Right lobe of liver (tissue), 6 donors: ENCODE measurements at places on chromosomes 3 and 15.

GRCh38 chr15:70892912-70893560, 410 bp downstream of the LRRC49 start:
- no peak for DNase-seq

- DNase-seq, result no peak
These were observed 38.5 kb downstream of the ADAMTS7 start for GRCh38 chr15:78772738-78773137.

DNA sequence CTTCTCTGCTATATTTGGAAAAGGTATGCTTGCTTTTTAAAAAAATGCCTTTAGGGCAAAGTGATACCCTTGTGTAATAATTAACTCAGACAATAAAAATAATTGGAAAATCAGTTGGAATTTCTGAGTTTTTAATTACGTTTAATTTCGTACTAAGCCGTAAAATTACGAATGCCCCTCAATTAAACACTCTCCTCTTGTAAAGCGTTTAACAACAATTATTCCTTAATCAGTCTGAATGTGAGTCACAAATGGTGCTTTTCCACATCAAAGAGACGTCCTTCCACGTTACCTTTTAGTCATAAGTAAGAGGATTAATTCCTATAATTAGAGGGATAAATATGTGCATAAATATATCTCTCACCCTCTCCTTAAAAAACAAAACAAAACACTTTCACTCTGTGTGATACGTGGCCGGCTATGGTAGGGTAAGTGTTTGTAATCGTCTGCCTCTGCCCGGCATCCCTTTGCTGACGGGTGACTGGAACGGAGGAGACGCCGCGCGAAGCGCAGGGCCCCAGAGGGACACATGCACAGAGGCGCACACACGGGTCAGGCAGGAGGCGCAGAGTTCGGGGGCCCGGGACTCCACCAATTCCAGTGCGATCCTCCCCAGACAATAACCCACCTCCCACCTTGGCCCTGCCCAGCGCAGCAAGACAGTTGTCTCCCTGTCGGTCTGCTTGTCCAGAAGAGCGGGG, 9.7 kb upstream of the MEIS2 start:
- peak; percentile 69 for DNase-seq

GRCh38 chr3:154904328-154904727, 175.8 kb upstream of the MME start:
- no peak for DNase-seq

DNA sequence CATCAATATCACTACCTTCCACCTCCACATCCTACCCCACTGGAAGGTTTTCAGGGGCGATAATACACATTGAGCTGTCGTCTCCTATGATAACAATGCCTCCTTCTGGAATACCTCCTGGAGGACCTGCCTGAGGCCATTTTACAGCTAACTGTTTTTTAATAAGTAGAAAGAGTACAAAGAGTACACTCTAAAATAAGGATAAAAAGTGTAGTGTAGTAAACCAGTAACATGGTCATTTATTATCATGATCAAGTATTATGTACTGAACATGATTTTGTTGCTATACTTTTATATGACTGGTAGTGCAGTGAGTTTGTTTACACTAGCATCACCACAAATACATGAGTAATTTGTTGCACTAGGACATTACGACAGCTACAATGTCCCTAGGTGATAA, 46.6 kb upstream of the SSR3 start:
- no peak for DNase-seq

- DNase-seq, result no peak
These were observed 44.8 kb downstream of the KBTBD12 start for GRCh38 chr3:127959873-127960272.

GRCh38 chr3:70180664-70181063, 131.8 kb downstream of the MDFIC2 start:
- DNase-seq, result no peak

GRCh38 chr15:52749258-52749657, 40.9 kb downstream of the ONECUT1 start:
- no peak for DNase-seq
